ENCODE measurements at places on chromosomes 7 and 10. TPM values are rescaled to one million over a fixed set of nuclear protein-coding genes. Genes with fewer than 3 reads are reported as not detected.

Gene ATG9B
- polyA plus RNA-seq: not detected

Gene SPDYE11
- polyA plus RNA-seq: not detected

- H3K4me3 ChIP-seq: no peak overlapping the region
- no peak overlapping the region for H3K27ac ChIP-seq
- no peak for DNase-seq
- H3K36me3 ChIP-seq: peaks cover 4% of the 10 kb centered on the region
Measured at GRCh38 chr7:30871655-30872054, 40.0 kb upstream of the AQP1 start.

DNA sequence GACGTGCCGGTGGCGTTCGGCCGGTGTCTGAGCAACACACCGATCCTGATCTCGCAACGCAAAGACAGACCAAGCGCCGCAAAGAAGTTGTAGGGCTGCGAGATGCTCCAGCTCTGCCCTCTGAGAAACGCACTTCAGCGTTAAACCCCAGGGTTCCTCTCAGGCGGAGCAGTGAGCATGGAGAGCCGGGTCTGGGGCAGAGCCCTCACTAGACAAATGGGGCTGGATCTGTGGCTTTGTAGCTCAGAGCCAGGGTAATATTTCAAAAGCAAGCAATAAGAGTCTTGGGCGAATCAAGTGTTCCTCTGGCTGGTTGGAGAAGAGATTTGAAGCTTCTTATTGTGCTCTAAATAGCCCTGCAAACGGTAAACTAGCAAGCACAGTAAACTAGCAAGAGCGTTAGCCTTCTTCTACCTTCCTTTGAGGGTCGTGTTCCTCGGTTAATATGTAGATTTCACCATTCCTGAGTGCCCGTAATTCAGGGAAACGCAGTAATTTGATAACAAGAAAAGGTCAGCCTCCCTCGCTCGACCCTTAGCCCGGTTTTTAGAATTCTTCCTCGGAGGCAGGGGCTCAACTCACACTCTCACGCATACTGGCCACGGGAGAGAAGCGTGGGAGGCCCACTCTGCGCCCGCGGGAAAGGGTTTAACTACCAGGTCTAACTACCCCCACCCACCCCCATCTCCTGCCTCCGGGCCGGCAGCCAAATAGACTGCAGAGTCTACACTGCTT is 6.7 kb downstream of the SKAP2 start:
- peak overlapping the region; percentile 94 for H3K4me3 ChIP-seq
- peaks cover 7% of the 10 kb centered on the region for H3K27me3 ChIP-seq
- H3K27ac ChIP-seq: peak overlapping the region; percentile 90
- DNase-seq: peak; percentile 29

- no peak overlapping the region for H3K4me3 ChIP-seq
- H3K36me3 ChIP-seq: peaks cover 15% of the 10 kb centered on the region
- peaks cover 59% of the 10 kb centered on the region for H3K4me1 ChIP-seq
Measured at GRCh38 chr10:96910488-96911395, 78.6 kb downstream of the LCOR start.

GRCh38 chr10:26983156-26983555 is 117.1 kb downstream of the ANKRD26 start:
- no peaks in the 10 kb centered on the region for H3K36me3 ChIP-seq
- no peak overlapping the region for H3K27ac ChIP-seq
- DNase-seq: no peak
- no peaks in the 10 kb centered on the region for H3K27me3 ChIP-seq
- H3K4me1 ChIP-seq: no peaks in the 10 kb centered on the region

DNA sequence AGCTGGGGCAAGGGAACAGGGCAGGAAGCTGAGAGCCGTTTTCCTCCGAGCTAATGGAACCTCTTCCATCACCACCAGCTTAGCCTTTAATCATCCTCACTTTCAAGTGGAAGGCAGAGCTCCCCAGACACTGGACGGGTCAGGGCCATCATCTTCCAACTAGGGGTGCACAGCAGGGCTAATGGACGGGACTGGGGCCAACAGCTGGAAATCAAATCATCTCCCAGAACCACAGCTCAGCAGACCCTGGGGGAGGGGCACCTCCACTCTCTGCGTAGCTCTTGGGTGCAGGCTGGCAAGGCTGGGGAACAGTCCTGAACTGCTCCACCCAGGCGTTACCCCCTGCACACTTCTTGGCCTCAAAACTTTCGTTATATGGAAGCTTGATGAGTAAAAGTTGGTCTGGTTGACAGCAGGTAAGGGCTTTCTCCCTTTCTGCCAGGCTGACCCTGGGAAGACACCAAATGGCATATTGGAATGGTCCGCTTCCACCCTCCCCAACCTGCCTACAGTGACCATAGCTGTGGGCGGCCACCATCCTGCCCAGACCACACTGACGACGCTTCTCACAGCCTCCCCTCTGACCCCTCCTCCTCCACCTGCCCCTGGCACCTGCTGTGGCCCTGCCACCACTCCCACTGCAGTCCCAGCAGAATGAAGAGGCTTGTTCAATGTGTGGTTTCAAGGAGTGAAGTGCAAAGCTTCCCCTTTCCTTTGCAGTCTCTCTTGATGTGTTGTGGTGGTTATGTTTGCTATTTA is 51.7 kb upstream of the RET start:
- no peak for DNase-seq
- peaks cover 3% of the 10 kb centered on the region for H3K27me3 ChIP-seq
- no peak overlapping the region for H3K4me3 ChIP-seq
- H3K36me3 ChIP-seq: no peaks in the 10 kb centered on the region
- no peaks in the 10 kb centered on the region for H3K4me1 ChIP-seq
- no peak overlapping the region for H3K27ac ChIP-seq

Gene LRMDA
- 14.2 TPM for polyA plus RNA-seq

GRCh38 chr7:94562525-94562924 is 52.9 kb downstream of the CASD1 start:
- H3K4me3 ChIP-seq: no peak overlapping the region
- H3K27ac ChIP-seq: no peak overlapping the region
- no peaks in the 10 kb centered on the region for H3K4me1 ChIP-seq
- no peak for DNase-seq

DNA sequence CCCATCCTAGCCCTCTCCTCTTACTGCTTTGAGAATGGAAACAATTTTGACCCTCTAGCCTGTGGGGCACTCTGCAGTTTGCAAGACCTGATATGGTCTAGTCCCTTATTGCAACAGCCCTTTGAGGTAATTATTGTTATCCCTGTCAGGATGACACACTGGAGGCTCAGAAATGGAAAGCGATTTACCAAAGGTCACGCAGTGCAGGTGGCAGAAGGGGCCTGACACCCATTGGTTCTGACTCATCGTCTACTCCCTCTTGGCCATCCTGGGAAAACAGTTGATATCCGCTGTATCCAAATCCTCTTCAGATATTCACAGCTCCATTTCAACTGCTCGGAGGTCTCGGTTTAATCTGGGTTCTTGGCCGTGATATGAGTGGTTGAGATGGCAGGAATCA is 44.7 kb upstream of the AQP1 start:
- DNase-seq: no peak
- no peaks in the 10 kb centered on the region for H3K4me1 ChIP-seq
- H3K27me3 ChIP-seq: no peaks in the 10 kb centered on the region
- no peaks in the 10 kb centered on the region for H3K36me3 ChIP-seq

GRCh38 chr10:86368046-86368445 is 1.5 kb upstream of the GRID1 start:
- no peak for DNase-seq
- peak overlapping the region; percentile 53 for H3K4me3 ChIP-seq

Gene SFMBT2
- polyA plus RNA-seq: 1.5 TPM

- H3K36me3 ChIP-seq: no peaks in the 10 kb centered on the region
- H3K4me3 ChIP-seq: no peak overlapping the region
- no peak for DNase-seq
- peaks cover 4% of the 10 kb centered on the region for H3K27me3 ChIP-seq
- H3K4me1 ChIP-seq: no peaks in the 10 kb centered on the region
Measured at GRCh38 chr7:25521236-25521635, 292.9 kb upstream of the NPVF start.

Gene CYP26C1
- not detected for polyA plus RNA-seq

DNA sequence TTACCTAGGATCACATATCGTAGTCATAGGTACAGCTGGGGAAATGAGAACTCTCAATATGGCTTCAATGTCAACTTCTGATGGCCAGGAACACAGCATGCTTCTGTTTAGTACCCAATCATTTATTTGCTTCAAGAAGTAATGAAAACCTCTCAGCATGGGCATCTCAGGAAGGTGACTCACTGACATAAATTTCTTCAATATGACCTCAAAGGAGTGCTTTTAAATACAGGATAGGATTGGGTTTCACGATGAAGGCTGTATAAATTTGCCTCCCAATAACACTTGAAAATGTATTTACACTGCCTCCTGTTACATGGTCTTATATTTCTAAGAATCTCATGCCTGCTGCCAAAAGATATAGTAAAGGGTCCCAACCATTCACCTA is 15.1 kb downstream of the ITGA8 start:
- no peaks in the 10 kb centered on the region for H3K36me3 ChIP-seq
- no peak overlapping the region for H3K4me3 ChIP-seq
- H3K27ac ChIP-seq: no peak overlapping the region
- DNase-seq: no peak

DNA sequence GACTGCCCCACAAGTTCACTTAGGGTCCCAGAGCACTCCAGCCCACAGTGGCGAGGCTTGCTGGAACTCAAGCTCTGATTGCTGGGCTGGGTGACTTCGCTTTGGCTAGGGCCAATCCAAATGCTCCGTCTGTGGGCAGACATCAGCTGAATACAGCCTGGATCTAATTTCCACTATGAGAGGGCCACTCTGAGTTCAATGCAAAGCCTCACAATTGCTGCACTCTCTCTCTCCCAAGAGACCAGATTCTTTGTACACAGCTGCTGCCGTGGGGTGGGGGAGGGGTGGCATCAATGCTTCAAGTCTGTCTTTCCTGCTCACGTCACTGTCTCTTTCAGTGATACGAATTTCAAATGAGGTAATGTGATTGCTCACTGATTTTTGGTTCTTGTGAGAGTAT is 47.3 kb upstream of the BPGM start:
- H3K4me3 ChIP-seq: no peak overlapping the region
- no peak overlapping the region for H3K27ac ChIP-seq
- peaks cover 10% of the 10 kb centered on the region for H3K27me3 ChIP-seq
- no peaks in the 10 kb centered on the region for H3K36me3 ChIP-seq
- no peak for DNase-seq
- no peaks in the 10 kb centered on the region for H3K4me1 ChIP-seq

DNA sequence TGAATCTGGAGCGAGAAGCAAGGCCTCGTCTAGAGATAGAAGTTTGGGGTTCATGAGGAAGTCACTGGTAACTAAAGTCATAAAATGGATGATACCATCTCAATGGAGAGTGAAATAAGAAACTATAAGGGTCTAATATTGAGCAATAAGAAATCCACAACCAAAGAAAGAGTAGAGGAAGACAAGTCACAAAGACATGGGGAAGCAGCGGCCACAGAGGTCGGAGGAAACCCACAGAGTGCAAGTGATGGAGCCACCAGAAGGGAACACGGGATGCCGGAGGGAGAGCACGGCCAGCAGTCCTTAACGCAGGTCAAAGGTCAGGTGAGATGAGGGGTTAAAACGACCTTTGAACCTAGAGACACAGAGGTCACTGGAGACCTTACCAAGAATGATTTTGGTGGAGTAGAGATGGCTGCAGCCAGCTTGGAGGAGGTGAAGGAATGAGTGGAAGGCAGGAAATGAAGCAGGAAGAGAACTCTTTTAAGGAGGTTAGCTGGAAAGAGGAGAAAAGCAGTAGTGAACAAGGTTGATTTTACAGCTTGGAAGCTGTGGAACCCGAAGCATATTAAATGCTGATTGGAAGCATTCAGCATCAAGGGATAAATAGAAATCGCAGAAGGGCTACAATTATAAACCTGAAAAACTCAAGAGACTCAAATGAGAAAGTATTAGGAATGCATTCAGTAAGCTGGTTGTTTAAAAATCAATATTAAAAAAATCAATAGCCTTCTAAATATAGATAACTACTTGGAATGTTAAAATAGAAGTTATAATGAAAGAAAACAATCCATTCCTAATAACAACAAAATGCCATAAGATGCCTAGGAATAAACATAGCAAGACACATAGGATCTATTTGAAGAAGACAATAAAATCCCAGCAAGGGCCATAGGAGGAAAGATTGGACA is 93.7 kb downstream of the SVOPL start:
- no peak overlapping the region for H3K4me3 ChIP-seq
- H3K27ac ChIP-seq: no peak overlapping the region
- peaks cover 6% of the 10 kb centered on the region for H3K4me1 ChIP-seq
- no peaks in the 10 kb centered on the region for H3K36me3 ChIP-seq
- peaks cover 2% of the 10 kb centered on the region for H3K27me3 ChIP-seq

All from immature natural killer cell (primary cell).